ENCODE measurements at places on chromosomes 4 and X.

- DNase-seq: no peak
Measured at GRCh38 chr4:81369886-81370285, 101.8 kb downstream of the RASGEF1B start.

DNA sequence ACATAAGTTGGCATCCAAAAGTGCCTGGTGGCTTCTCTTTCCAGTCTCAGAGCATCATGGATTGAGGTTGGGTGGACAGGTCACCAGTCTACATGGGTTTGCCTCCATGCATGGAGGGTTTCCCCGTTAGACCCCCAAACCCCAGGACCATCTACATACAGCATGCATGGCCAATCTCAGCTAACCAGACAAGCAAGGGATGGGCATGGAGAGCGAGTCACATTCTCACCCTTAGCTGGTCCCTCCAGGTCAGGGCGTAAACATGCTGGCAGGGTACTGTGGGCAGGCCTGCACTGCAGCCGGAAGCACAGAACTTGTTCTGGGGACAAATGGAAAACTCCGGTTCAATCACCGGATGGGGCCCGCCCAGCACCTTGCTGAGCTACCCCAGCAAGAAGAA, 37.3 kb downstream of the HCCS start:
- DNase-seq: no peak

DNA sequence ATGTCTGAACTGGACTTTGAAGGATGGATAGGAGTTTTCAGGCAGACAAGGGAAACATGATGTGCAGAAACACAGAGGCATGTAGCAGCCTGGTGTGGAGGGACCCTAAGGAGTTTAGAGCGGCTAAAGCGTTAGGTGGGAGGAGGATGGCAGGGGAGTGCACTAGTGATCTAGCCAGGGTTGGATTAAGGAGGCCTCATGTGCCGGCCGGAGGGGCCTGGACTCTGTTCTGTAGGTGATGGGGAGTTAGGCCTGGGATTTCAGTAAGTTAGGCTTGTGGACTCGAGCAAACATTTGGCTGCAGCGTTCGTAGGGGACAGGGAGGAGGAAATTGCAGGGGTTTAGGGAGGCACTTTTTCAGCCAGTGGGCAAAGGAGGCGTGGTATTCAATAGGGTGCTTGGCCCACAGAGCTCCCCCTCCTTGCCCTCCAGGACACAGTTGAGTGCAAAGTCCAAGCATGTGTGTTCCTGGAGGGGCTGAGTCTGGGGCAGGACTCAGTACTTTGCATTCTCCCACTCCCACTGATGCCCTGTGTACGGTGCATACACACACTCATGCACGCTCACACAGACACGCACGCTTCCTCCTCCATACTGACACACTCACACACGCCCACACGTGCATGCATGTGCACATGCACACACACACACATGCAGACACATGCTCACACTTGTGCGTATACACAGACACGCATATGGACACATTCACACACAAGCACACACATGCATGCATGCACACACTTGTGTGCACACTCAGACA, 18.6 kb downstream of the PSAPL1 start:
- DNase-seq: no peak

- no peak for DNase-seq
Measured at GRCh38 chrX:4382273-4382672, 668.8 kb upstream of the PRKX start.

Data from hematopoietic multipotent progenitor cell treated with erythropoietin and hydrocortisone succinate and interleukin-3 and kit ligand, for 15 days (in vitro differentiated cells).